Progenitor cell of endocrine pancreas (in vitro differentiated cells): ENCODE measurements at places on chromosomes 6 and 20. TPM values are rescaled to one million over a fixed set of nuclear protein-coding genes. Genes with fewer than 3 reads are reported as not detected.

The FOXQ1 gene
- 2.0 and 2.9 TPM in 2 replicates for total RNA-seq

The KCNB1 gene
- total RNA-seq = 0.98 and 1.8 TPM in 2 replicates

The SSR1 gene
- total RNA-seq = 112 and 113 TPM in 2 replicates

The SLC17A2 gene
- not detected in 2 replicates for total RNA-seq

The FGD2 gene
- not detected in 2 replicates for total RNA-seq

The WDR27 gene
- 118 and 123 TPM in 2 replicates for total RNA-seq

The ZNF334 gene
- total RNA-seq = 38.0 and 38.7 TPM in 2 replicates

The OVOL2 gene
- total RNA-seq = 5.4 and 5.9 TPM in 2 replicates

The TCFL5 gene
- 7.7 and 7.9 TPM in 2 replicates for total RNA-seq

The MYLK2 gene
- total RNA-seq = 0.38 and 0.42 TPM in 2 replicates
